ENCODE measurements at places on chromosomes 1 and 21. TPM values are rescaled to one million over a fixed set of nuclear protein-coding genes. Genes with fewer than 3 reads are reported as not detected.

DNA sequence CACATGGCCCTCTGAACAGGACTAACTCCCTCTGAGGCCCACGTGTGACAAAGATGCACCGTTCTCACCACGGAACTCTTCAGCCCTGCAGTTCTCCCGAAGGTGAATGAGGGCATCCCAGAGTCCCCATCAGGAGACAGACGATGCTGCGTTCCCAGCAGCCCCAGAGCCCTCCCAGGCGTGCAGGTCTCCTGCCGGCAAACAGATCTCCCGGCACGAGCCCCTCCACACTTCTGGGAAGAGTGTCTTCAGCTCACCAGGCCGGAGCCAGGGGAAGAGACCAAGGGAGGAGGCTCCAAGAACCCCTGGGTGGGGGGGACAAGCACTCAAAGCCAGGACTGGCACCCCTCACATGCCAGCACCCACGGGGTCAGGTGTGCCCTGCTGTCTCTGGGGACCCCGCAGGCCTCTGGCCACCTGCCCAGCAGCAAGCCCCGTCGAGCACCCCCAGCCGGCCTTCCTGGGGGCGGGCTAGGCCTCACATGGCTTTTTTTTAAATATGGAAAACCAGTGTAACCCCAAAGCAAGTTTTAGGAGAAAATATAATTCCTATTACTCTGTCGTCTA, 45.1 kb upstream of the TRAPPC10 start:
- no peak for DNase-seq

- no peak for DNase-seq
Observed at GRCh38 chr21:36688324-36688723, 10.6 kb upstream of the SIM2 start.

Gene PAQR7
- total RNA-seq, result 3.2 TPM

GRCh38 chr1:224114787-224115175, 870 bp downstream of the FBXO28 start:
- DNase-seq, result no peak

DNA sequence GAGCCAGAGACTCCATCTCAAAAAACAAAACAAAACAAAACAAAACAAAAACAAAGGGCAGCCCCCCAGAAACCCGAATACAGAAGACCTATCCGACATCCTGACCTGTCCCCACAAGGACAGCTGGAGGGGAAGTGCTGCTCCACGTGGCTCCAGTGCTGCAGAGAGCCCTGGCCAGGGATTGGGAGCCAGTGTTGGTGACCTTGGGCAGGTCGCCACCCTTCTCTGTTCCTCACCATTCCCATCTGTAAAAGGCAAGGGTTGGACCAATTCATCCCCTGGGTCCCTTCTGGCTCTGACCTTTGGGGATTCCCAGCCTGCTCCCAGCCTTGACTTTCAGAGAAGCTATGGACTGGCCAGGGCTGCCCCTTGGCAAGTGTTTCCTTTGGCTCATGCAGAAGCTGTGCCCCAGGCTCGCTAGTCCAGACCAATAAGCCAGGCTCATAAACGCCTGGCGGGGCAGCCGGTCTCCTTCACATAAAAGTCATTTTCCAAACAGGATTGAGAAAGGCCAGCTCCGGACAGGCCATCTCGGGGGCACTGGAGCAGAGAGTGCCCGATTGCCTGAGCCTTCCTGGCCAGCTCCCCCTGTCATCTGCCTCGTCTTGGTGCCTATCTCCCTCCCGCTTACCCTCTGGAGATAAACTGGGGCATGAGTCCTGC, 20.0 kb upstream of the PADI1 start:
- no peak for DNase-seq

DNA sequence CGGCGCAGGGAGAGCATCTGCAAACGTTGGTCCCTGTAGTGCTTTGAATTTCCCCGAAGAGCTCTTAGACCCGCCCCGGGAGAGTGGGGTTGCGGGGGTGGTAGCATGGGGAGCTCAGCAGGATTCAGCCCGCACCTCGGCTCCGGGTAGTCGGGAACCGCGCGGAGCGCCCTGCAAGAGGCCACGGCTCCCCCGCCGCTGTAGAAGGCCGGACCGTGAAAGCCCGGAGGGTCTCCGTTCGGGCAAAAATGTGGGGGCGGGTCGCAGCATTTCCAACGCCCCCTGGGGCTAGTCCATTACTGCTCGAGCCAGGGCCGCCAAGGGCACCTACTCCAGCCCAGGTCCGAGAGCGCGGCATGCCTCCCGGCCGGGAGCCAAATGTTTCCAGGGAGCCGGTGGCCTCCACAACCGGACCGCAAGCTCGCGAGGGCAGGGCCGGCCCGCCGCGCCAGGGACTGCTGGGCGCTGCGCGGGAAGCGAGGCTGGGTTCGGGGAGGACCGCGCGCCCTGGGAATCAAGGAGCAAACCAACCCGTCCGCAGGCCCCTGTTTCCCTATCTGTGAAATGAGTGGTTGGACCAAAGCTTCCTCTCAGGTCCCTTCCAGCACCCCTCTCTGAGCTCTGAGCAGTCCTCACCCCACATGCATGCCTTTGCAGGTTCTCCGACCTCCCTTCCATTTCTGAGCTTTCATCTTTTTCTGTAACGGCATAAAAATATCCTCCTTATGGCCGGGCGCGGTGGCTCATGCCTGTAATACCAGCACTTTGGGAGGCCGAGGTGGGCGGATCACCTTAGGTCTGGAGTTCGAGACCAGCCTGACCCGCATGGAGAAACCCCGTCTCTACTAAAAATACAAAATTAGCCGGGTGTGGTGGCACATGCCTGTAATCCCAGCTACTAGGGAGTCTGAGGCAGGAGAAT, 775 bp upstream of the TMEM63A start:
- peak; percentile 48 for DNase-seq

Measured in activated CD8-positive, alpha-beta T cell treated with anti-CD3 and anti-CD28 coated beads, Interleukin-2, amount 10 ng/mL, durations not matched to agents 7 days and 5 days (primary cell).